Kidney (tissue), 22 donors: ENCODE measurements at places on chromosomes 13 and 19.

DNA sequence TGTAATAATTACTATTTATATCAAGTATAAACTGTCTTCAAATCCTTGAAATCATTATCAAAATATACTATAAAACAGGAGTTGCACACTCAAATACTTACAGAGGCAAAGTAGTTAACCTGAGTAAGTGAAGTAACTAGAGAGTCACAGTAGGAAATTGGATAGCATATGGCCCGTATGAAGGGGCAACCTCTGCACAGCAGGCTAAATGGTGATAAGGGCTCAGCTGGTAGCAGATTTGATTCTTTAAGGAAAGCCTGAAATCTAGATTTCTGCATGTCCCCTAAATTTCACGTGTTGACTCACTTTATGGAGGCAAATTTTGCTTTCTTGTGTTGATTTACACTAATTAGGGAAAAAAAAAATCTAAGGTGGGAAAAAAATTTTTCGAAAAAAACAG is 46.4 kb downstream of the STOML3 start:
- no peak for DNase-seq

GRCh38 chr13:67221630-67222226 is 8.4 kb downstream of the PCDH9 start:
- no peak for DNase-seq

GRCh38 chr13:79340490-79340889 is 65.6 kb downstream of the RBM26 start:
- no peak for DNase-seq

GRCh38 chr19:13275016-13275722 is 125.0 kb downstream of the IER2 start:
- DNase-seq = no peak

GRCh38 chr13:44274771-44275205 is 98.8 kb upstream of the SERP2 start:
- DNase-seq = no peak

DNA sequence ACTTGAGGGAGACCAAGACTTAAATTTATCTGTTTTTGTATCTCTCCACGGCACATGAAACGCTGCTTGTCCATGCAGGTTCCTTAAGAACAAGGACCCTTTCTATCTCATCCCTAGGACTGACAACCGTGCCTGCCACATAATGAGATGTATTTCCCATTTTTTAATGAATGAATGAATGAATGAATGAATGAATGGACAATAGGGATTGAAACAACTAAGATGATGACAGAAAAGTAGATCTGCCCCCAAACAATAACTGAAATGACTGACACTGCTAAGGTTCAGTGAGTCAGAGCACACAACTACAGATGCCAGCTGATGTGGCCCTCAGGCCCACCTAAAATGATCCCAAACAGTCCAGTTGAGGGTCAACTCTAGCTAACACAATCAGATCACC is 69.8 kb downstream of the USP12 start:
- DNase-seq = no peak

DNA sequence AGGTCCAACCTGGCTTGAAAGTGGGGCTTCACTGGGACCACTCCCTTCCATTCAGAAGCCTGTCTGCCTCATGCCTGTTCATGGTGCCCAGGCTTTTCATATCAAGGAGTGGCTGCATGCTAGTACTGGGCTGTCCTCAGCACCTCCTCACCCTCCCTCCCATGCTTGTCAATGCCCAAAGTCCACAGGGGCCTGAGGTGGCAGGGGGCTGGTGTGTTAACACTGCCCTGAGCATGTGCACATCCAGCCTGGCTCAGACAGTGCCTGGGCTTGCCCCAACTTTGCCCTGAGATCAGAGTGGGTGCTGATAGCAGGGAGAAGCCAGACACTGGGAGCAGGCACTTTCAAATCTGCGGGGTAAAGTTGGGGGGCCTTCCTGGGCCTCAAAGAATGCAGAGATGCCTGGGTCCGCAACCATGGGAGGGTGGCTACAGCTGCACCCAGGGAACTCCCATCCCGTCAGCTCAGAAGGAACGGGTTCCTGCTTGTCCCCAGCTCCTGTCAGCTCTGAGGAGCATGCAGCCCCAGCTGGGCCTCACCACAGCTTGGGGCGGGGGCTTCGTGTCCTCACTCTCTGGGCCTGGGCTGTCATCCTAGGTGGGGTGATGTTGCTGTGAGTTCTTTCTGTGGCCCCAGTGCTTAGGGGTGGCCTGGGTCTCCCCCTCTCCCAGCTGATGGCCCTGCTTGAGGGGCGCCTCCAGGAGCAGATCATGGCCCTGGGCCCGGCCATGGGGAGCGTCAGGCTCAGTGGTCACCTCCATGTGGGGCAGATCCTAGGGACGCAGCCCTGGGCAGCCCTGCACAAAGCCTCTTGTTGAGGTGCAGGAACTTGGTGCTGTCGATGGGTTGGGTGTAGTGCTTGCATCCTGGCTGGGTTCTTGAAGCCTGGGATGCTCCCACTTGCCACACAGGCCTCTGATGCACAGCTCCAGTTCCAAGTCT is 830.6 kb upstream of the SLITRK5 start:
- DNase-seq = peak; percentile 42

DNA sequence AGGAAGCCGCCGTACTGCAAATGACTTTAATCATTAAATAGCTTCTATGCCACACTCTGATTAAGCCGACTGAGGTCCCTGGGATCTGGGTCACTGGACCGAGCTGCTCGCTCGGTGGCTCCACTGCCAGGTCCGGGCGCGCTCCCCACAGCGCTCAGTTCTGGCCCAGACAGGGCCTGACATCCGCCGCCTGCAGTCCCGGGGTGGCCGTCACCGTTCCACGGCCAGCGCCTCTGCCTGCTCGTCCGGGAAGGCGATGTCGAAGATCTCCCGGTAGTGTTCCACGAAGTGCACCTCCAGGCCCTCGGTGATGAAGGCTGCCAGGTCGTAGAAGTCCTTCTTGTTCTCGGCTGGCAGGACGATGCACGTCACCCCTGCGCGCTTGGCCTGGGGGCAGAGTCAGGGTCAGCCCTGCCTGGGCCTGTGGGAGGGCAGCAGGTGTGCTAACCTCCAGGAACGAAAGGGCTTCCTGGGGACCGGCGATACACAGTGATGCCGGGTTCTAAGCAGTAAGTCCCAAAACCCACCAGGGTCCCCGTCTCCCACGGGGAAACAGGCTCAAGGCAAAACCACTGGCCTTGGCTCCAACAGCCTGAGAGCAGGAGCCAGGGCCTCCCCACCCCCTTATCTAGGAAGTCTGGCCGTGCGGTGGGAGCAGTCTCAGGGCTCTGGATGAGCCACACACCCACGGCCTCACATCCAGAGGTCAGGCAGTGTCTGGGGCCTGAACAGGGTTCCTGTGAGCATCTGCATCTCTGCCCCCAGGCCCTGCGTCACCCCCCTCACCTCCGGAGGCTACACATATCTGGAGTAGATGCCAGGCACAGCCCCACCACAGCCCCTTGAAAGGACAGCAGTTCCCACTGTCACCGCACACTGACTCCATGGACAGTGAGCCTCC is 2.0 kb downstream of the RPL36 start:
- DNase-seq = no peak

DNA sequence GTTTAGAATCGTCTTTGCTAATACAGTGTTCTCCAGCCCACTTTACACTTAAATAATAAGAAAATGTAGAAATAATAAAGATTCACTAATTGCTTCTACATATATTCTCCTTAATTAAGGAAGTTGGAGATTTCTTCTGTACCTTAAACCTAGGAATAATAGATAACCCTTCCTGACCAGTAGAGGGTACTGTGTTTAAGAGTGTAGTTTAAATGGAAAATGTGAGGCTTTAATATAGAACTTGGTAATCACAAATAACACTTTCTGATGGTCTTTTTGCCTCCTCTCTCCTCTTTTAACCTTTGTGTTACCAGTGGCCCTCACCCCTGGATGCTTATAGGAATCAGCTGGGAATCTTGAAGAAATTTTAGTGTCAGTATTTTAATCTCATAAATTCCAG is 20.7 kb downstream of the POMP start:
- no peak for DNase-seq
